ENCODE measurements at places on chromosomes 2 and 18.

DNA sequence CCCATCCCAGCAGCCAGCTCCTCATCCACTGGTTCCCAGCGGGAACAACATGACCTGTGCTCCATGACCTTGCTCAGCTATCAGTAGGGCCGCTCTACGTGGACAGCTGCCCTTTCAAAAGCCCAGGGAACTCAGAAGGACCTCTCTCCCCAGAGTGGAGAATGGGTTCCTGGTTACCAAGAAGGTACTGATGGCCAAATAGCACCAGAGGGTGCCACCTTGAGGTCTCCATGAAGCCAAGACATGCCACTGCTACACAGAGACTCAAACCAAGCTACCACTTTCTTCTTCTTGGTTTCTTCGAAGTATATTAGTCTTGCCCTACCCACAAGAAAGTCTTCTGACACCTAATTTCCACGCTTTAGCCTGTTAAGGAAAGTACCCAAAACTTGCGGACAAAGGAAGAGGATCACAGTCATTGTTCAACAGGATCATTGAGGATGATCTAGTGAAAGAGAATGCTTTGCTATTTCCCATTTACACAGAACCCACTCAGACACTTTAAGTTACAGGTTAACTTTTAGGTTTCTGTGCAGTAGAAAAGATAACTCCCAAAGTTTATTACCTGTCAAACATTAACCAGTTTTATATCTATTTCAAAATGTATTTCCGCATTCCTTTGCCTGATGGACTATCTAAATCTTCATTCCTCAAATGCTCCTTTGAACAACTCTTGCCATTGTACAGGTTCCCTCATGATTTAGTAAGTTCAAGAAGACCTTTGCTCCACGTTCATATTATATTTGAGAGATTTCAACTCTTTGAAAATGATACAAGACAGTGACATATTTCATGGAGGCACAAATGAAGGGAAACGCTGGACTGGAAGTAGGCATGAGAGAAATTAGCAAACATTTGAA, 102.2 kb downstream of the ALPK2 start:
- no peak for DNase-seq

- DNase-seq = no peak
Measured at GRCh38 chr2:212626371-212626918, 87.8 kb upstream of the ERBB4 start.

DNA sequence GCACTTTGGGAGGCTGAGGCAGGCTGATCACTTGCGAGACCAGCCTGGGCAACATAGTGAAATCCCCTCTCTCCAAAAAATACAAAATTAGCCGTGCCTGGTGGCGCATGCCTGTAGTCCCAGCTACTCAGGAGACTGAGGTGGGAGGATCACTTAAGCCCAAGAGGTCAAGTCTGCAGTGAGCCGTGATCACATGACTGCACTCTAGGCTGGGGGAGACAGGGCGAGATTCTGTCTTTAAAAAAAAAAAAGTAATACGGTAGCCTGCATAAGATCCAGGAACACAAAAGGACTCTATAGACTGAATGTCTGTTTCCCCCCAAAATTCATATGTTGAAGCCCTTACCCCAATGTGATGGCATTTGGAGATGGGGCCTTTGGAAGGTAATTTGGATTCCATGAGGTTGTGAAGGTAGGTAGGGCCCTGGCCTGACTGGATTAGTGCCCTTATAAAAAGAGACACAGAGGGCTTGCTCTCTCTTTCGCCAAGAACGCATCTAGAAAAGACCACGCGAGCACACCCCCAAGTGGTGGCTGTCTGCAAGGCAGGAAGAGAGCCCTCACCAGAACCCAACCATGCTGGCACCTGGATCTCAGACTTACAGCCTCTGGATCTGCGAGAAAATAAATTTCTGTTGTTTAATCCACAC, 17.0 kb downstream of the MBOAT2 start:
- DNase-seq = no peak

- no peak for DNase-seq
Measured at GRCh38 chr18:76195601-76196000, 299.4 kb downstream of the ZNF516 start.

GRCh38 chr2:220665108-220665471, 907.0 kb downstream of the EPHA4 start:
- no peak for DNase-seq

Data from HS-27A (cell line).